ENCODE measurements at places on chromosomes 11 and 22. TPM values are rescaled to one million over a fixed set of nuclear protein-coding genes. Genes with fewer than 3 reads are reported as not detected.

CBLIF gene
- not detected for total RNA-seq

IGSF9B gene
- total RNA-seq = not detected

APOBEC3C gene
- total RNA-seq = 2.8 TPM

MGAT3 gene
- total RNA-seq = under 0.01 TPM

KDM4E gene
- total RNA-seq = not detected

FOSL1 gene
- 4.4 TPM for total RNA-seq

UBQLN3 gene
- not detected for total RNA-seq

TBX10 gene
- total RNA-seq = not detected

MYBPC3 gene
- total RNA-seq = not detected

CCDC81 gene
- total RNA-seq = 0.32 TPM

ADM2 gene
- 3.2 TPM for total RNA-seq

PIH1D2 gene
- 0.97 TPM for total RNA-seq

OR52K2 gene
- not detected for total RNA-seq

PRG3 gene
- not detected for total RNA-seq

RNF215 gene
- total RNA-seq = 22.3 TPM

OR2D2 gene
- total RNA-seq = 0.19 TPM

UVRAG gene
- 56.3 TPM for total RNA-seq

DGCR6 gene
- total RNA-seq = 3.2 TPM

DEPDC7 gene
- 0.16 TPM for total RNA-seq

SLC35E4 gene
- total RNA-seq = 21.0 TPM

RBM14 gene
- total RNA-seq = 19.6 TPM

EML3 gene
- total RNA-seq = 35.7 TPM

GRM5 gene
- total RNA-seq = 0.13 TPM

KLHL35 gene
- 1.5 TPM for total RNA-seq

ANKK1 gene
- not detected for total RNA-seq

CREB3L1 gene
- 0.25 TPM for total RNA-seq

MMP27 gene
- not detected for total RNA-seq

MMP13 gene
- total RNA-seq = not detected

LSP1 gene
- total RNA-seq = 0.31 TPM

FAM180B gene
- total RNA-seq = not detected

POLD3 gene
- 11.8 TPM for total RNA-seq

LINC01488 gene
- total RNA-seq = not detected
